ENCODE measurements at places on chromosomes 12 and 14. TPM values are rescaled to one million over a fixed set of nuclear protein-coding genes. Genes with fewer than 3 reads are reported as not detected.

- DNase-seq: no peak
Measured at GRCh38 chr12:67659292-67659691, 10.7 kb downstream of the DYRK2 start.

- no peak for DNase-seq
Measured at GRCh38 chr14:22685467-22685866, 41.3 kb upstream of the OR6J1 start.

- no peak for DNase-seq
Measured at GRCh38 chr14:91089958-91090535, 23.8 kb upstream of the DGLUCY start.

- DNase-seq: no peak
Measured at GRCh38 chr14:40850191-40850590, 756.5 kb upstream of the LRFN5 start.

DNA sequence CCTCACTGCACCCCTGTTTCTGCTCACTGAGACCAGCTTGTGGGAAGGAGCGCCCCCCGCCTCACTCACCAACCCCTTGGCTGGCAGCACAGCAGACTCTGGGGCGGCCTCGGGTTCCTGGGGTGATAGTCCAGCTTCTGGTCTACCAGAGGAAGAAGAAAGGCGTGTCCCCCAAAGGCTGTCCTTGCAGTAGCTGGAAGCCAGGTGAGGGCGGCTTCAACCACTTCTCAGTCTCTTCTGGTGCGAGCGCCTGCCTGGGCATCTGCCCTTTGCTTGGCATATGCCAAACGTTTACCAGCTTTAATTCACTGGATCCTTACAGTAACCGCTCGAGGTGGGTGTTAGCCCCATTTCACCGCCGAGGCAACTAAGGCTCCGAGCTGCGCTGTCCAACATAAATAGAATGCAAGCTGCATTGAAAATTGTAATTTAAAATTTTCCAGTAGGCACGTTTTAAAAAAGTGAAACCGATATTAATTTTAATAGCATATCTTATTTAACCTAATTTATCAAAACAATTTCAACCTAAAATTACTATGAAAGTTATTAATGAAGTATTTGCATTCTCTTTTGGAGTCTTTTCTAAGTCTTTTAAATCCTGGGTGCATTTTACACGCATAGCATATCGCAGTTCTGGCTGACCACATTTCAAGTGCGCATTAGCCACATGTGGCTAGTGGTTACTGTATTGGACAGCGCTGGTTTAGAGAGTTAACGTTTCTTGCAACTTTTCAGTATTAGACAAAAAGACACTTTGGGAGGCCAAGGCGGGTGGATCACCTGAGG lies 872 bp downstream of the FAM177A1 start:
- peak; percentile 7 for DNase-seq

GRCh38 chr12:58452546-58452945 lies 467.8 kb downstream of the LRIG3 start:
- DNase-seq: no peak

DNA sequence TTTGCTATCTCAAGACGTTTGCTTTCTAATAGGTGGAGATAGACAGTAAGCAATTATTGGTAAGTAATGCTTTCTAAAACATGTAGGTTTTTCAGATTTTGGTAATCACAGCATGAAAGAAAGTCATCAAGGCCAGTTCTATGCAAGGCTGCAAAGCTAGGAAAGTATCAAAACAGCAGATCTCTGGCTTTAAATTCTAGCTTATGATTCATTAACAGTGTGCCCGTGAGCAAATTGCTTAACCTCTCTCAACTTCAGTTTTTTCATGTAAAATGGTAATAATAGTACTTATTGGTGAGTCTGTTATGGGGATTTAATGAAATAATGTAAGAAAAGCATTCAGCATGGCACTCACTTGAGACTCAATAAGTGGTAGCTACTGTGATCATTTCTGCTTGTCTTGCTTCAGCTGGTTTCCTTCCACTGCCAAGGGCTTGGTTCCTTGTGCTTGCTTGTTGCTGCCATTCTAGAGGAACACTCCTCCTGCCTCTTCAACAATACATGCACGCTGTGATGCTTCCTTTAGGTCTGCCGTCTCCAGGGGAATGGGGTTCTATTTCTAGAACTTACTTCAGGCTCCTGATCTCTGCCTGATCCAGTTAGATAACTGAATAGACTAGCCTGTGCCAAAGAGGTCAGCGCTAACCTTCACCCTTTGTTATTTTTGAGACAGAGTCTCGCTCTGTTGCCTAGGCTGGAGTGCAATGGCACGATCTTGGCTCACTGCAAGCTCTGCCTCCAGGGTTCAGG lies 88.4 kb downstream of the CAND1 start:
- DNase-seq: no peak

DNA sequence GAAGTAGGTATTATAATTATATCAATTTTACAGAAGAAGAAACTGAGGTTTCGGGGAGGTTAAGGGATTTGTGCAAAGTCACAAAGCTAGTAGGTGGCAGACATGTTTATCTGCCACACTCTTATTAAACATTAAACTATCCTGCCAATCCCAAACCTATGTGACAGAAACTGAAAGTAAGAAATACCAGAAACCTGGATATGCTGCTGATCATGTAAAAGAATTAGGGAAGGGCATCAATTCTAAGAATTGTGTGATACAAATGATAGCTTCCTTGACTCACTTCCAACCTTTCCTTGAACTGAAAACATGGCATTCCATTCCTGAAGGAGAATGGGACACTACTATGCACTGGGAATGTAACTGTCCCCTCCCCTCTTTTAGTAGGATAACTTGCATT lies 16.9 kb downstream of the TAOK3 start:
- no peak for DNase-seq

DNA sequence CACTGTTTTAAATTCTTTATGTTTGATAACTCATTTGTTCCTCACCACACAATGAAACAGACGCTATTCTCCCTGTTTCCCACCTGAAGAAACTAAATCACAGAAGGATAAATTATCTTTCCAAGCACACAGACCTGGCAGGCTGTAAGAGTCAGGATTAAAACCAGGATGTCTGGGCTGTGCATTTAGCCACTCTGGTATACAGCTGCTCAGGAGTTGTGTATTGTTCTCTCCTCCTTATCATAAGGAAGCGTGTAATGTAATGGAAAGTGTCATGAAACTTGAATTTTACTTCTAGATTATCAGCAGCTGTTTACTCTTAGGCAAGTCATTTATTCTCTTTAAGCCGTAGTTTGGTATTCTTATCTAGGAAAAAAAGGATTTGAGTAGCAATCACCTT lies 154.8 kb upstream of the LRIG3 start:
- no peak for DNase-seq

Gene LRP6
- 21.1 TPM for total RNA-seq

DNA sequence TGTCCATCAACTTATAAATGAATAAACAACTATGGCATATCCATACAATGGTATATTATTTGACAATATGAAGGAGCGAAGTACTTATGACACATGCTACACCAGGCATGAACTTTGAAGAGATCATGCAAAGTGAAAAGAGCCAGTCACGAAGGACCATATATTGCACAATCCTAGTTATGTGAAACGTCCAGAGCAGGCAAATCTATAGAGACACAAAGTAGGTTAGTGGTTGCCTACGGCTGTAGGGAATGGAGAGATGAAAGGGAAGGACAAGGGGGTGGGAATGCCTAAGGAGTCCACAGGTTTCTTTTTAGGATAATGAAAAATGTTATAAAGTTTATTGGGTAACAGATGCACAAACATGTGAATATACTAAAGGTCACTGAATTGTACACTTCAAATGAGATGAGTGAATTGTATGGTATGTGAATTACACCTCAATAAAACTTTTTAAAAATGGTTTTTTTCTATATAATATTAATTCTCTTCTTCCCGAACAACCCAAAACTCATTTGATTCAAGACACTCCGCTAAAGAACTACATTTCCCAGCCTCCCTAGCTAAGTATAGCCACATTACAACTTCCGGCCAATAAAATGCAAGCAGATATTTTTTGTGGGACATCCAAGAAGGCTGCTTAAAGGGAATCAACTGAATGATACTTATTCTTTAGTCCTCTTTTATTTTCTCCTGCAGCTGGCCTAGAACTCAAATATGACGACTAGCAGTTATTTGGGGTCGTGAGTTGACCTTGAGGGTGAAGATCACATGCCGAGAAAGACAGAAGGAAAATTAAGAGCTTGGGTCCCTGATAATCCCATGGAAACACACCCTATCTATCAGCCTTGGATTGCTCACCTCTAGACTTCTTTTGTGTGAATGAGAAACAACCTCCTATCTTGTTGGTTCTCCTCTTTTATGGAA lies 187.2 kb downstream of the TTC8 start:
- DNase-seq: no peak

Gene SERPINA10
- total RNA-seq: not detected

Gene PITPNM2
- total RNA-seq: 3.4 TPM

DNA sequence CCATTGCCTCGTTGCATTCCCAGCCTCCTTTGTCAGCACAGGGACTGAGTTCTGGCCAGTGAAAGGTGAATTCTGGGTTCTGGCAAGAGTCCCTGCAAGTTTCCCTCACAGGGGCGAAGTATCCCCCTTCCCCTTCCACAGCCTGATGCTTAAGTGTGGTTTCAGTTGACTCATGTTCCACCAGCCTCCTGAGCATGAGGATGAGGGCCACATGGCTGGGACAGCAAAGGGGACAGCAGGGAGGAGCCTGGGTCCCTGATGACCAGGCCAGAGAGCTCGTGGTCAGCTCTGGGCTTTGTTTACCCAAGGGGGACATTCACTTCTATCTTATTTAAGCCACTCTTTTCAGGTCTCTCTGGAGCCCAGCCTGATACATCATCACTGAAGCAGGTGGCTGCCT lies 36.5 kb downstream of the CACNA2D4 start:
- DNase-seq: no peak

DNA sequence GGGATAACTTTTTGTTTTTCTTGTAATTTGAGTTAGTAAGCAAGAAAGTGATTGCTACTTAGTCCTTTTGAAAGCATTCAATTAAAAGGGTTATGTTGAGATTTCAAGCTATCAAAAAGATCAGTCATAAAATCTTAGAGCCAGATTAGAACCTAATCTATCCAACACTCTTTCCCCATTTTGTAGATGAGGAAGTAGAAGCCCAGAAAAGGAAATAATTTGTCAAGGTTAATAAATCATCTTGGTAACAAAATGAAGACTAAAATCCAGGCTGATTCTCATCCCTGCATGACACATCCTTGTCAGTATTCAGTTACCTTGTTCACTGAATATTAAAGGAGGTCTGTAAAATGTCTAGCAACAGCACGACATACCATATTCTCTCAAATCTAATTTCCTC lies 26.5 kb downstream of the PPP1R13B start:
- no peak for DNase-seq

Gene ALDH2
- total RNA-seq: 14.9 TPM

DNA sequence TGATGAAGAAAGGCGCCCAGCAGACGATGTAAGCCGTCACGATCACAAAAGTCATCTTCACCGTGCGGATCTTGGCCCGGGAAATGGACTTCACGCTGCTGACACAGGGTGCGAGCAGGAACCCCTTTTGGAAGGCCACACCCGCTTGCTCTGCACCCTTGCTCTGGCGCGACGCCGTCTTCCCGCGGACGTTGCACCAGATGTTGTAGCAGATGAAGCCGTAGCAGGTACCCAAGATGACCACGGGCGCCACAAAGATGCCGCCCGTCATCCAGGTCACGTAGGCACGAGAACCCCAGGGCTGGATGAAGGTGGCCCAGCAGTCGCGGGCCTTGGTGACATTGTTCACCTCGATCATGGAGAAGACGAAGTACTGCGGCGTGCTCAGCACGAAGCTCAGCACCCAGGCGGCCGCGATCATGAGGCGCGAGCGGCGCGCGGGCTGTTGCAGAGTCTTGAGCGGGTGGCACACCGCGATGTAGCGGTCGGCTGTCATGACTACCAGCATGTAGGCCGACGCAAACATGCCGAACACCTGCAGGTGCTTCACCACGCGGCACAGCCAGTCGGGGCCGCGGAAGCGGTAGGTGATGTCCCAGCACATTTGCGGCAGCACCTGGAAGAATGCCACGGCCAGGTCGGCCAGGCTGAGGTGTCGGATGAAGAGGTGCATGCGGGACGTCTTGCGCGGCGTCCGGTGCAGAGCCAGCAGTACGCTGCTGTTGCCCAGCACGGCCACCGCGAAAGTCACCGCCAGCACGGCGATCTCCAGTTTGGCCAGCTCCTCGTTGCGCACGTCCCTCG lies 890 bp downstream of the AVPR1A start:
- no peak for DNase-seq

DNA sequence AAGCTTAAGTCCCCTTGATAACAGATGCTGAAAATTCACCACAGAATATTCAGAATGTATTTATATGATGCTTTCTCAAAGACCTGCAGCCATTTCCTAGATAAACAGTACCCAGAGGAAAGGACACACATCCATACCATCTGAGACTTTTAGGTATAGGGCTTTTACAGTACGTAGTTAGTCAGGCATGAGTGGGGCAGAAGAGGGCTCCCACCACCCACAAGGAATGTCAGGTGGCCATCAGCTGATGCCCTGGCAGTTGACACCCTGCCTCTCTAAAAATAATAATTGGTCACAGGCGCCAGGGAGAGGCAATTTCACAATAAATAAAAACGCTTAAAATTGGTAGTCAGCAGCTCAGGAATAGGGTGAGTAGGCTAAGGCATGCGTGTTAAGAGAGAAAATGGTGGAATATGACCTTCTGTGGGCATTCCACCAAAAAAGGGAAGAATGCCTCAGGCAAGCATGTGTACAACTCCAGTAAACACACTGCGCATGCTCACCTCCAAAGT lies 7.8 kb upstream of the TAS2R46 start:
- DNase-seq: no peak

DNA sequence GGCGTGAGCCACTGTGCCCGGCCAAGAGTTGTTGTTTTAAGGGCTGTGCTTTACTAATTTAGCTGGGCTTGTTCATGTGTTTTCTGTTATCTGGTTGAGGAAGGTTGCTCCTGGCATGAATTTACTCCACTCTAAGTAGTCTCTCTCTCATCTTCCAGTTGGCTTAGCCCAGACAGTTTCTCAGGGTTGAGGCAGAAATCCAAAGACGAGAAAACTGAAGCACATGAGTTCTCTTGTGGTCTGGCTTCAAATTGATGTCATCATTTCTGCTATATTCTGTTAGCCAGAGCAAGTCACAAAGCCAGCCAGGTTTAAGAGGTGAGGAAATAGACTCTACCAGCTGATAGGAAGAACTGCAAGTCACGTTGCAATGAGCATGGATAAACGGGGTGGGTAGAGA lies 57.9 kb downstream of the E2F7 start:
- DNase-seq: no peak

GRCh38 chr14:95409477-95410272 lies 90.0 kb upstream of the CLMN start:
- DNase-seq: no peak

GRCh38 chr12:15728118-15728598 lies 61.0 kb downstream of the EPS8 start:
- no peak for DNase-seq

DNA sequence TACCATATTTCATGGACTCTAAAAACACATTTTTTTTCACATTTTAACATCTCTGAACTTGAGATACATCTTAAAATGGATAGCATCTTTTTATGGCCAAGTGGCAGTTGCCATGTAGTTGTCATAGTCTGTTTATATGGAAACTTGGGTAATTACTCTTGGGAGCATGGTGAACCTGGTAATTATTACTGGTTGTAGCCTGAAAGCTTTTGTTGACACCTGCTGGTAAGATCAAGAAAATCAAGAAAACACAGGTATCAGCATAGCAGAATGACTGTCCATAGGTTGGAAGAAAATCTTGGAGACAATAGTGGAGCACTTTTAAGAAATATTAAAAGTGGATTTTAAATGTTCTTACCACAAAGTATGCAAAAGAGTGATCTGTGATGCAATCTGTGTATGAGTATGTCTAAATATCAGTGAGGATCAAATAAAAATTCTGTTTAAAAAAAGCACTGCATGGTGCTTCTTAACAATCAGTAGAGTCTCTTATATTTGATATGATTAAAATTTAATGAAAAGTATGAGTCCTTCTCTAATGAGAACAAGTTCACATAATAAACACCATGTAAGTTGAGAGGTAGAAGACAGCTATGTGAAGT lies 44.2 kb downstream of the TTC8 start:
- peak; percentile 20 for DNase-seq

Gene TROAP
- total RNA-seq: 35.2 TPM

Data from NCI-H460 (cell line).